ENCODE measurements at places on chromosomes 16 and 17. TPM values are rescaled to one million over a fixed set of nuclear protein-coding genes. Genes with fewer than 3 reads are reported as not detected.

KIF2B gene
- total RNA-seq, result not detected

RAMP2 gene
- 0.46 TPM for total RNA-seq

MSLN gene
- not detected for total RNA-seq

POLR3E gene
- 100 TPM for total RNA-seq

CCL14 gene
- total RNA-seq, result not detected

ACSM5 gene
- total RNA-seq, result not detected

CA7 gene
- not detected for total RNA-seq

ABCC12 gene
- 0.26 TPM for total RNA-seq

PRAC1 gene
- not detected for total RNA-seq

SLC12A4 gene
- total RNA-seq, result 152 TPM
